Brain microvascular endothelial cell (primary cell): ENCODE measurements at places on chromosomes 13 and 19.

GRCh38 chr13:79736356-79736755, 255.4 kb downstream of the NDFIP2 start:
- DNase-seq: no peak

DNA sequence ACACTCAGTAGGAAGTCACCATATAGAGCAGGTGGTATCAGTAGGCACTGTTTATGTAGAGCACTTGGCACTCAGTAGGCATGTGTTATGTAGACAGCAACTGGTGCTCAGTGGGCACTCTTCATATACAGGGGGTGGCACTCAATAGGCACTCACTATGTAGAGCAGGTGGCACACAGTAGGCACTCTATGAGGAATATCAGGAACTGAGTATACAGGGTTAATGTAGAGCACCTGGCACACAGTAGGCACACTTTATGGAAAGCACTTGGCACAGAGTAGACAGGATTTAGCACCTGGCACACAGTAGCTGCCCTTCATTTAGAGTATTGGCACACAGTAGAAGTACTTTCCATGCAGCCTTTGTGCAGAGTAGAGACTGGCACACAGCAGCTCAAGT, 1.1 kb upstream of the CYP4F3 start:
- no peak for DNase-seq

- no peak for DNase-seq
Observed at GRCh38 chr13:27954406-27954851, 14.7 kb downstream of the CDX2 start.

GRCh38 chr13:94464771-94465170, 14.7 kb downstream of the DCT start:
- no peak for DNase-seq

DNA sequence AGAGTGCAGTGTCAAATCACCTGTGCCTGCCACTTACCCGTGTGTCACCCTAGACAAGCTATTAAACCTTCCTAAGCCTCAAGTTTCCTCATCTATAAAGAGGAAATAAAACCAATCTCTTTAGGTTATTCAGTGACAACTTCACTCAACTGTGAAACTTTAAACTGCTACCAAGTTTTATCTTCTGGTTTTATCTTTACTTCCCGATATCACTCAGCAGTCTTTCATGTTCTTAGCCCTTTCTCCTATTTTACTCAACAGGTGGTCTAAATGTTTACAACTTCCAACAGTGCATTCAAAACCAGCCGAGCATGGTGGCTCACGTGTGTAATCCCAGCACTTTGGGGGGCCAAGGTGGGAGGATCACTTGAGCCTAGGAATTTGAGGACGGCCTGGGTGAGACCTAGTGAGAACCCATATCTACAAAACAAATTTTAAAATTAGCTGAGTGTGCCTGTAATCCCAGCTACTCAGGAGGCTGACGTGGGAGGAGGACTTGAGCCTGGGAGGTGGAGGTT, 59.6 kb downstream of the GPALPP1 start:
- DNase-seq: no peak

GRCh38 chr13:106424805-106425204, 110.7 kb downstream of the EFNB2 start:
- DNase-seq: no peak
